ENCODE measurements at places on chromosomes 5 and 9.

DNA sequence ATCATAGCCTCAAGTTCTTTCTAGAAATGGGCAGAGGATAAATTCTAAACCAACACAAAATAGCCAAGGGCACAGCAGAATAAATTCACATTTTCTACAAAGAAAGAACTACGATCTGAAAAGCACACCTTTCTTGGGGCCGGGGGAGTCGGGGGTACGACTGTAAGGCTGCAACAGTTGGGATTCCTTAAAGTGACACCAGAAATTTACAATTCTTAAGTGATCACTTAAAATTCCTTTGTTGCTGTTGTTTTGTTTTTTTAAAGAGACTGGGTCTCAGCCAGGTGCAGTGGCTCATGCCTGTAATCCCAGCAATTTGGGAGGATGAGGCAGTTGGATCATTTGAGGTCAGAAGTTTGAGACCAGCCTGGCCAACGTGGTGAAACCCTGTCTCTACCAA is 95.8 kb downstream of the CDK5RAP2 start:
- DNase-seq = no peak

DNA sequence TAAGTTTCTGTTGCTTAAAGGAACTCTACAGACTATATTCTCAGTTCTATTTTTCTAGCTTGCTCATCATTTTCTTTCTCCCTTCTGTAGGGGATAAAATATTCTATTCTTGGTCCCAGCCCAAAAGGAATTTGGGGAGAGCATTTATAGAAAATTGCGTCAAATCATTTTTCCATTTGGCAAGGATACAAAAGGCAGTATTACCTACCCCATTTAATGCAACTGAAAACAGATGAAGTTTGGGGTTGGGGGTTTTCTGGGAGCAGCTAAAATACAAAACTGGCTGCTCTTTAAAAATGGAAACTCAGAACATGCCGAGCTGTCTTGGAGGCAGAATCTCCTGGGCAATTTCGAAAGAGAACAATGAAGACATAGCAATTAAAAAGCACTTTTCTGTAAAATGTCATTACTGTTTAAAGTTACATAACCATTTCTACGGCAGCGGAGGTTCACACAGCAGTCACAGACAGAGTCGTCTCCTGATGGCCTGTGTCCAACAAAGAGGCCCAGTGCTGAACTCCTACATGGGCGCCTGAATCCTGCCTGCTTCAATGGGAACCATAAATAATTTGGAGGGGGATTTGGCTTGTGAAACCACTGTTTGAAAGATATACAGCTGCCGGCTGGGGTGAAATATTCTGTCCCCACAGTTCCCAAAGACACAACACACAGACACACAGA is 152.4 kb downstream of the BRINP1 start:
- peak; percentile 88 for DNase-seq

DNA sequence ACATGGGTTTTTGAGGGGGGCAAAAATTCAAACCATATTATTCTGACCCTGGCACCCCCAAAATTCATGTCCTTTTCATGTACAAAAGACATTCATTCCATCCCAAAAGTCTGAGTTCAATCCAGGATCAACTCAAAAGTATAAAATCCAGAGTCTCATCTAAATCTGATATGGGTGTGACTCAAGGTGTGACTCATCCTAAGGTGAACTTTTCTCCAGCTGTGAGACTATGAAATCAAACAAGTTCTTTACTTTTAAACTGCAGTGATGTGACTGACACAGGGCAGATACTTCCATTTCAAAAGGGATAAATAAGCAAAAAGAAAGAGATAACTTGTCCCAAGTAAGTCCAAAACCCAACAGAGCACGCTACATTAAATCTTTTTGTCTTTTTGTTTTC is 20.6 kb upstream of the CYLC2 start:
- DNase-seq = no peak

DNA sequence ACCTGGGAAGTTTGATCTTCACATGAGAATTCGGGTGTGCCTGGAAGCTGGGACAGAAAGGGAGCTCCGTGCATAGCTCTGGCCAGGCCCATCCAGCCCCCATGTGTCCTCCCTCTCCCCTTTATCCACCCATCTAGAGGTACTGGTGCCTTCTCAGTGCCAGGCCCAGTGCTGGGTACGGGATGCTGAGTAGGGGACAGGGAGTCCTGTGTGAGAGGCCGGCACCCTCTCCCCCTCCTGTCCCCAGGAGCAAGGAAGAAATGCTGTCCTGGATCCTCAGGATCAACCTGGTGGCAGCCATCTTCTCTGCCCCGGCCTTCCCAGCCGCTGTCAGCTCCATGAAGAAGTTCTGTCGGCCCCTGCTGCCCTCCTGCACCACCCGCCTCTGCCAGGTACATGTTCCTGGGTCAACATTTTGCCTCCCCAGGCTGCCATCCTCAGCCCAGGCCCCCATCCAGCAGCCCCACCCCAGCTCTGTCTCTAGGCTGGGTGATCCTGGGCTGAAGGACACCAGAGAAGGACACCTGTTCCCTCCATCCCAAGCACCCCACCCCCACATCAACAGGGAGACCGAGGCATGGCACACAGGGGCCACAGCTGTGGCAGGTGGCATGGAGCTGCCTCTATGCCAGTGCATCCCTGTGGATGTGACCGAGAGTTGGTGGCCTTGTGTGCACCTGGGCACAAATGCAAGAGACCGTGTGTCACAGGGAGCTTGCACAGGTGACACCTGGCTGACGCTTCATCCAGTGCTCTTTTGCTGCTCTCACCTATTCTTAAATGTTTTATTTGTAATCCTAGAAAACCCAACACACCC is 43.0 kb downstream of the PSD2 start:
- no peak for DNase-seq

GRCh38 chr9:19999491-20000057 is 210.7 kb upstream of the SLC24A2 start:
- DNase-seq = no peak

GRCh38 chr5:38613490-38613889 is 57.0 kb upstream of the LIFR start:
- no peak for DNase-seq

DNA sequence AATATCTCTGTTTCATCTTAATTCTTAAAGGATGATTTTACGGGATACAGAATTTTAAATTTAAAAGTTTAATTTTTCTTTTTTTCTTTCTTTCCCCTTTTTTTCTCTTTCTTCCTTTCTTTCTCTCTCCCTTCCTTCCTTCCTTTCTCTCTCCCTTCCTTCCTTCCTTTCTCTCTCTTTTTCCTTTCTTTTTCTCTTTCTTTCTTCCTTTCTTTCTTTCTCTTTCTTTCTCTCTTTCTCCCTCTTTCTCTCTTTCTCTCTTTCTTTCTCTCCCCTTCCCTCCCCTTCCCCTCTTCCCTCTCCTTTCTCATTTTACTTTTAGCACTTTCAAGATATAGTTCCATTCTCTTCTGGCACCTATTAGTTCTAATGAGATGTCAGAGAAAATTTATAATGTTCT is 61.4 kb upstream of the ADRB2 start:
- DNase-seq = no peak

DNA sequence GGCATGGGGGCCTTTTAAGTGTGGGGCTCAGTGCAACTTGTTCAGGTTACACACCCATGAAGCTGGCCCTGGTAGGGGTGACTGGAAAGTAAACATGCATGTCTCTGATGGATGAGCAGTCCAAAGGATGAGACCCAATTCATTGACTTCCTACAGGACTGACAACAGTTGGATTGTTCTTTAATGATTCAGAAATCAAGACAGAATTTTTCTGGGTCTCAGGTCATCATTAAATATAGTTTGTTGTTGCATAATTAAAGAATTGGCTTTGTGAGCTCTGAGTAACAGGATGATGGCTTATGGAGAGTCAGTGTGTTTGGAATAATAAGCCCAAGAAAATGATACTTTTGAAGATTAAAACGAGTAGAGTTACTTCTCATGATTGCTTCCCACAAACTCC is 604.2 kb upstream of the CLINT1 start:
- no peak for DNase-seq

GRCh38 chr9:122122903-122123632 is 30.0 kb upstream of the TTLL11 start:
- peak; percentile 88 for DNase-seq

GRCh38 chr5:101009758-101010519 is 106.9 kb upstream of the ST8SIA4 start:
- DNase-seq = no peak

DNA sequence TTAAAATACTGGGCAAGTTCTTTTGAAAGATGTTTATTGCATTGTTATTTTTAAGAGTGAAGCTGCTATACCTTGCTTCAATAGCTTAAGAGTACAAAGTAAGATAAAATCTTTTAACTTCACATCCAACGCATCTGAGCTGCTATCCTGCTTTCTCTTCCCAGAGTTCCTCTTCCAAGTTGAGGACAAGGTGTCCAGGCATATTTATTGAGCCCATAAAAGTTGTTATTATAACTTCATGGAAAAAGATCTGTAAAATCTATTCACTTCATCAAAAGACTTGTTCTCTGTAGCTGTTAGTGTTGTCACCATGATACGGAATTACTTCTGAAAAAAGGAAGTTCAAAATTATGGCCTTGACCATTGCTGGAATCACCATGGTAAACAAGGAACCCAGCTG is 306.2 kb upstream of the ELAVL2 start:
- DNase-seq = no peak

- DNase-seq = no peak
Measured at GRCh38 chr9:98867103-98867428, 59.6 kb downstream of the GALNT12 start.

- DNase-seq = peak; percentile 55
Measured at GRCh38 chr9:14383294-14383693, 69.4 kb upstream of the NFIB start.

- no peak for DNase-seq
Measured at GRCh38 chr5:37850226-37850865, 10.5 kb upstream of the GDNF start.

DNA sequence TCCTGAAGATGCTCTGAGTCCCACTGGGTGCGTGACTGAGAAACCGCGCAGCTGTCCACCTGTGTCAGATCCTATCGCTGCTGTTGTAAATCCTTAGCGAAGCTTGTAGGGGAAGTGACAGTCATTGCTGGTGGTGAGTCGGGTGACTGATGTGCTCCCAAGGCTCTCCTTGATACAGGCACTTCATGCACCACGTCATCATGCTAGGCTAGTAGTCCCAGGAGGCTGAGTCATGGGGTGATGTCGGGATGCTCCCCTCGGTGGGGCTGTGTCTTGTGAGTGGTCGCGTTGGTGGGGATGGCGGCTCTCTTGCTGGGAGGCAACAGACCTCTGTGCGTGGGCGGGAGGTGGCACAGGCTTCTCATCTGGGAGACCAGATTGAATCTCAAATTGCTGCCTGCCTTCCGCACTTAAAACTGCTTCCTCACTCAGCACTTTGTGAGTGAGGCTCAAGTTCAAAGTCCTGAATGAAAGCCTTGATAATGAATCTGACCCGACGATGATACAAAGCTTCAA is 84.7 kb downstream of the CSNK1A1 start:
- no peak for DNase-seq

- peak; percentile 66 for DNase-seq
Measured at GRCh38 chr5:79512471-79513307, 1.2 kb downstream of the HOMER1 start.

GRCh38 chr5:7074176-7074575 is 321.8 kb upstream of the ADCY2 start:
- no peak for DNase-seq

GRCh38 chr5:10049858-10050455 is 199.7 kb downstream of the ATPSCKMT start:
- DNase-seq = no peak

DNA sequence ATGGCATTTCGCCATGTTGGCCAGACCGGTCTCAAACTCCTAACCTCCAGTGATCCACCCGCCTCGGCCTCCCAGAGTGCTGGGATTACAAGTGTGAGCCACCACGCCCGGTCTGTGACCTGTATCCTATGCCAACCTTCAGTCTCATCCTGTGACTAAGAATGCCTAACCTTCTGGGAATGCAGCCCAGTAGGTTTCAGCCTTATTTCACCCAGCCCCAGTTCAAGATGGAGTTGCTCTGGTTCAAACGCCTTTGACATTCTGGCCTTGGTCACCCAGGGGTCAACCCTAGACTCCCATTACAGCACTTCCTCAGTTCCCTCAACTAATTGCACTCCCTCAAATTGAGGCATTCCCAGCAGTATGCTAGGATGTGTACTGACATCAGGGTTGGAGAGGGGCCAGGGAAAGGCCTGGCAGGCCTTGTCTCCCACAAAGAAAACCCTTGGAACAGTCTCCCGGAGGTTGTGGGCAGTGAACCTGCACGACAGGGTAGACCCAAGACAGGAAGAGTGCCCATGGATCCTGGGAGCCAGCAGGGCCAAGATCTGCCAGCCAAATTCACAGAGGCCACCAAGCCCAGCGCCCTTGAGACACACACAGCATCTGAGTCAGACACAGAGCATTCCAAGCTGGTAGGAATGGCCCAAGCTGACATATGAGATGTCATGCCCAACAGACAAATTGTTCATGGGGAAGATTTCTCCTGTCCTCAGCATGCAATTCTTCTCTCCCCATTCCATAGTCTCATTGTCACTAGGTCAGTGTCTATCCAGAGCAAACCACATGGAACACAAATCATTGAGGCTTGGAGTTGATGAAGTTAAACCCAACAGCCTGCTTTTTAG is 24.9 kb upstream of the SMU1 start:
- no peak for DNase-seq

DNA sequence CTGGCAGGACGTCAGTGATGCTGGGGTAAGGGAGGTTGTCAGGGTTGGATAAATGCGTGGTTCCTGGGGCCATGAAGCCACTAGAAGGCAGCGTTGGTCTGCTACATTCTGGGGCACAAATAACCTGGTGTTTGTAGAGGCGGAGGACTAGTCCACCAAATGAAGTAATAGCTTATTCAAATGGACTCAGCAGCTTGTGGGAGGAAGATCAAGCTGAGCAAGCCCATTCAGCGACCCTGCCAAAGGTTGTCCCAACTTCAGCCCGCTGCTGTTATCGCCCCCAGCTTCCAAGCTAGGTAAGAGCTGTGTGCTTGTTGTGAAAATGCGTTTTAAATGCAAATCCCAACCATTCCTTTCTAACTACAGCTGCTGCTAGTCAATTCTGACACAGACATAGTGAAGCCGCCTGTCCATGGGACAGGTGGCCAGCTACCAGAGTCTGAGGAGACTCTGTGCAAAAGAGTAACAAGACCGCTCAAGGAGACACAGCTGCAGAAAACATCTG is 7.6 kb upstream of the FAM240B start:
- peak; percentile 88 for DNase-seq

Measured in tongue (tissue), 3 donors.